ENCODE measurements at places on chromosomes 5 and 9. TPM values are rescaled to one million over a fixed set of nuclear protein-coding genes. Genes with fewer than 3 reads are reported as not detected.

- no peak for DNase-seq
These were observed 92.2 kb upstream of the TRPC7 start for GRCh38 chr5:136457390-136458013.

The RGS7BP gene
- total RNA-seq = 8.1 TPM

The PPIC gene
- 43.5 TPM for total RNA-seq

The CLK4 gene
- 20.9 TPM for total RNA-seq

DNA sequence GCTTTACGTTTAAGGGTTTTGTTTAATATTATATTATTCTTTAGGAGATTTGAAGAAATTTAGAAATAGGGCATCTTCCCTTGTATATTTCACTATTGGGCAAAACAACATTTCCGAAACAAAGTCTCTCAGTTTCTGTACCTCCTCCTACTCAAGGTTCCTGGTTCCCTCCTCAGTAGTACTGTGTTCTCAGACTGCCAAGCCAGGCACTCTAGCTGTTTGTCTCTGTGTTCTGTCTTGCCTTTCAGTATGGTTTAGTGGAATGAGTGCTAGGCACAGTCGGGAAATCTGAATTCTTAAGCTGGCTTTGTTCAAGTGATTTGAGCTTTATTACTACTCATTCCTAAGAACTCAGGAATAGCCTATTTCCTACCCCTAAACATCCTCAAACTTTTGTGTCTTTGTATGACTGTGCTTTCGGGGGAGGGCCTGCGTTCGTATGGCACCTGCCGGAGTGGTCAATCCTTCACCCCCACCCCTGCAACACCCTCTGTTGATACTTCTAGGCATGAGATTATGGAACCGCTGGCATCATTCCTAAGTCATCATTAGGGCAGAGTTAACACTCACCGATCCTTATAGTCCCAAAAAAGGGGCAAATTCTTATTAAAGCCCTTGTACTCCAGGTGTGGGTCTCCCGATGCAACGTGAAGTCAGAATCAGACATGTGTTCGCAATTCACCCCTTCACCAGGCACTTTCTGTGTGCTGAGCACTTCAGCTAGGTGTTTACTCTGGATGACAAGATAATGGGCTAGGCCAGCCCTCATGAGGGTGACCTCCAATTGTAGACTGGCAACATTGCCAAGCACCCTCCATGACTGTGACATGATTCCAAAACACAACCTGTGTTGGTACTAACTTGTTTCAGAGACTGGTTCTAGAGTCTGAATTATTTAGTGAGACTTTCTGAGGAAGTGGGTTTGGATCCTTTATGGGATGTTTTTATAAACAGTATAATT, 24.5 kb downstream of the SNX18 start:
- no peak for DNase-seq

GRCh38 chr9:114051281-114051680, 26.8 kb downstream of the AMBP start:
- DNase-seq = no peak

DNA sequence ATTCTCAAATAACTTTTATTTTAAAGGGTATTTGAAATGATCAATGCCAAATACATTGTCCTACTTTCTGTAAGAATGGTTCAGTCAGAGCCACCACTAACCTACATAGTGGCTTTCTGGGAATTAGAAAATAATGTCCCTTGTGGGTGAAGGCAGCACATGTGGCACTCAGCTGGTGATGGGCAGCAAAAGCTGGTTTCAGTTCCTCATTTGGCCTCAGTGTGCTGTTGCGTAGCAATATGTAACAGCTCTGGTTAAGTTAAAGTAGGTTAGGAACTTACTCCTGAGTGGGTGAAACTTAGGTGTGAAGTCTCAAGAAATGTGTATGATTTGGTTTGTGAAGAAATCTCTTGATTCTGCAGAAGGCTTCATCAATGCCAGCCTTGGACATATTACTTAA, 99.6 kb upstream of the SPEF2 start:
- DNase-seq = no peak

The SPATA24 gene
- 13.8 TPM for total RNA-seq

GRCh38 chr9:21542787-21543186, 60.7 kb upstream of the IFNE start:
- no peak for DNase-seq

DNA sequence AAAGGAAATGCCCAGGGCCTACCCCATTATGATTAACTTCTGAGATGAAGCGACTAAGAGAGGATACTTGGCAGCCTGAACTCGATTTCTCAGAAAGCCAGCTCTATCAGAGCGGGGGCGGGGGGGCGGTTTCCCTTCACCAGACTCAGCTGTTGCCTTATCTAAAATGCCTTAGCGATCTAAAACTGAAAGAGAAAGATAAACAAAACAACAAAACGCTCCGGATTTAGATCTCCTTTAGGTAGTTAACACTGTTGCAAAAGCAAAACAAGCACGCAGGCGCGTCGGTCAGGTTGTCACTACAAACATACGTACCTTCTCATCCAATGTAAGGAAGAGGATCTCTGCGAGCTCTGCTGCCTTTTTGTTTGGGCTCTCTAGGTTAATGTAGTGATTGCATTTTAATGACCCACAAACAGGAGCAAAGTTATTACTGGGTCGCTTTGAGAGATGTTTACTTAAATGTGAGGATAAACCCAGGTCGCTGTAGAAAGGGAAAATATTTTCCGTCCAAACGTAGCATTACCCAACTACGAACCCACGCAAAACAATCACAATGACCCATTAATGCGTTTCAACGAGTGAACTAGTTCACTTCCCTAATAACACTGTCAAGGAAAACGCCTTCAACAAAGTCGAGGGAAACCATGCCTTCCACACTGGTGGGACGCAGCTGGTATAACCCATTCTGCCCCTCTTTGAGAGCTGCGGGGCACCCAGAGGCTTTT, 982 bp downstream of the EPB41L4A start:
- peak; percentile 86 for DNase-seq

GRCh38 chr9:134991808-134992754, 74.4 kb upstream of the FCN1 start:
- no peak for DNase-seq

The ENTPD2 gene
- total RNA-seq = 0.92 TPM

The PCDHGB1 gene
- 3.3 TPM for total RNA-seq

DNA sequence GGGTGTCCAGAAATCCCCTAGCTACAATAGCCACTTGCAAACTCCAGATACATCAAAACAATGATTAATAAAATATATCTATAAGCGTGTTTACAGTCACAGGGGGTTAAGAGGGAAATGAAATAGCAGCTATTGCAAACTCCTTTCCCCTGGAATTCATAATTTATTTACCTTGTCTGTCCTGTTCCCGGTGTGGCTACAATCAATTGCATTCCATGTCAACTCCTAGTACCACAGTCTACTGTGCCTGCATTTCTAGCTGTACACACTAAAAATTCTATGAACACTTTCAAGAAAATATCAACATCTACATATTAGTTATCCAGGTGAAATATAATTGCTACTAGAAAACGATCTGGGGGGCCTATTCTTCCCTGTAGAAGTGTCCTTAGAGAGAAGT, 217.6 kb downstream of the ELAVL2 start:
- DNase-seq = no peak

Measured in right cardiac atrium (tissue), 5 donors.